ENCODE measurements at places on chromosomes 2 and 18. TPM values are rescaled to one million over a fixed set of nuclear protein-coding genes. Genes with fewer than 3 reads are reported as not detected.

DNA sequence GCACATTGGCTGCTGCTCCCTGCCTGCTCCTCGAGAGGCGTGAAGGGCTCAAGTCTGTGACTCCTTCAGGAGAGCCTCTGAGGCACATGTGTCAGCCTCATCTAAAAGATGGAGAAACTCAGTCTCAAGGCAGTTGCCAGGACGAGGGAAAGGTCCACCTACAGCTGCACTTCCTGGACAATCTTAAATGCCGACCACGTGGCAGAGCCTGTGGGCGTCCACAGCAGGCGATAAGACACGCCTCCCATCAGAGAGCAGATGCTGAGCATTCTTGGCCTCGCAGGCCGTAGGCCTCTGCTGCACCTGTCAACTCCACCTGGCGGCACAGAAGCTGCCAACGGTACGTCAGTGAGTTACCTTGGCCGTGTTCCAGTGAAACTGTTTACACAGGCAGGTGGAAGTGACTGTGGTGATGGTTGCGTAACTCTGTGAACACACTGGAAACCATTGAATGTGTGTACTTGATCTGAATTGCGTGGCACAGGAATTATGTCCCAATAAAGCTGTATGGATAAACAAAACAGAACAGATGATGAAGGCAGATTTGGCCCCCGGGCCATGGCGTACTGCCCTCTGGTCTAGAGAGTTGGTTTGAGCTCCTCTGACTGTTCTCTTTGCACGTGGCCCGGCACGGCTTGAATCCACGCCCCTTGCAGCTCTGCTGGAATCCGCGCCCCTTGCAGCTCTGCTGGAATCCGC, 114.5 kb downstream of the RNF144A start:
- DNase-seq = no peak

- DNase-seq = no peak
Observed at GRCh38 chr2:47509250-47509649, 106.3 kb downstream of the MSH2 start.

- no peak for DNase-seq
Observed at GRCh38 chr2:3420769-3421397, 41.4 kb downstream of the TRAPPC12 start.

DNA sequence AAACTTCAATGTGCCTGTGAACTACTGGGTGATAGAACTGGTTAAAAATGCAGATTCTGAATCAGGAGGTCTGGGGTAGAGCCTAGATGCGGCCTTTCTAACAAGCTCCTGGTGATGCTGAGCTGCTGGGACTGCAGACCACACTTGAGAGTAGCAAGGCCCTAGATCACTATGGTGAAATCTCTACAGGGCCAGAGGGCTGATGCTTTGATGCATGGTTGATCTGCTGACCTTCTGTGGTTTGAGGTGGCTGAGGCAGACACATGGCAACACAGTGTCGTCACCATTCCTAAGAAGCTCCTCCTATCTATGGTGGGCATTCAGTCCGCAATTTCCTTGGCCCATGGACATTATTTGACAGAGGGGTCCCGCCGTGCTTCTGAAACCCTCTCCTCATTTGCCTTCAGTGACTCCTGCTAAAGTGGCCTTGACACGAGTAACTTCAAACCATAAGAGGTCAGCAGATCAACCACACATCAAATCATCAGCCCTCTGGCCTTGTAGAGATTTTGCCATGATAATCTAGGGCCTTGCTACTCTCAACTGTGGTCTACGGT, 19.8 kb downstream of the CCDC68 start:
- DNase-seq = no peak

DNA sequence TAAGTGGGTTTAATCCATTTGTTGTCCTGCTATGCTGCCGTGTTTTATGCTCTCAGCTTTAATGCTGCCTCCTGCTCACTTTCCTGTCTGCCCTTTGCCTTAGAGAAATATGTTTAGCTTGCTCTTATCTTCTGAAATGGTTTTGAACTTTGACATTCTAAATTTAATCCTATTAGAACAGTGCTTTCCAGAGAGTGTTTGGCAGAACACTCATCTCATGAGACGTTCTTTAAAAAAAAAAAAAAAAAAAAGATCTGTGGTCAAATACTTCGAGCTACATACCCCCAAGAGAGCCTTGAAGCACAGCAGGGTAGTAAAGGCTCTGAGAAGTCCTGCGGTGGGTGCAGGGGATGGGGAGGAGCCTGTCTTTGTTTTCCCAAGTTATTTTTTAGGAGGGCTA, 161.3 kb downstream of the SPP2 start:
- DNase-seq = no peak

DNA sequence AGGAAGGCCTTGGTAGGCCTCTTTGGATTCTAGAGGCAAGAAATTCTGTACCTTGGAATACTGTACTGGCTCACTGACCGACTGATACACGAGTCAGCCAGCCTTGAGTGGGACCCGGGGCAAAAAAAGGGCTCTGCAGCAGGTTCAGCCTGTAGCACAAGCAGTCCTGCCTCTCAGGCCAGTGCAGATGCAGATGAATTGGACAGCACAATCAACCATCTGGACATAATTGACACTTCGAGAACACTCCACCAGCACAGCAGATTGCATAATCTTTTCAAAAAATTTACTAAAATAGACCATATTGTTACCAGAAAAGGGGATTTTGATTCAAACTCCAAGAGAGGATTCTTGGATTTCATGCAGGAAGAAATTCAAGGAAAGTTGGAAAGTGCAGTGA, 241.6 kb downstream of the RPIA start:
- no peak for DNase-seq

- peak; percentile 28 for DNase-seq
Observed at GRCh38 chr2:234550511-234551107, 53.7 kb upstream of the ARL4C start.

GRCh38 chr2:173607606-173608311, 253.1 kb downstream of the CDCA7 start:
- no peak for DNase-seq

- DNase-seq = no peak
Observed at GRCh38 chr2:195181059-195181705, 475.8 kb upstream of the SLC39A10 start.

Gene CCDC85A
- 3.7 TPM for total RNA-seq

Gene CCBE1
- total RNA-seq = 1.8 TPM

Gene CDKL4
- total RNA-seq = not detected

Gene C18orf54
- 1.6 TPM for total RNA-seq

Gene ANKRD44
- total RNA-seq = 57.8 TPM

Measured in thoracic aorta (tissue), 2 donors.